Lung microvascular endothelial cell (primary cell): ENCODE measurements at places on chromosomes 7 and 10. TPM values are rescaled to one million over a fixed set of nuclear protein-coding genes. Genes with fewer than 3 reads are reported as not detected.

Gene STRIP2
- 1.8 and 2.6 TPM in 2 replicates for total RNA-seq

Gene PPP3CB
- 6.3 and 7.9 TPM in 2 replicates for total RNA-seq

Gene GRM3
- total RNA-seq, result not detected in 2 replicates

Gene BICC1
- total RNA-seq, result under 0.01 and 0.20 TPM in 2 replicates

Gene DOCK4
- total RNA-seq, result 57.1 and 58.6 TPM in 2 replicates

Gene EEPD1
- total RNA-seq, result 0.20 and 0.65 TPM in 2 replicates

Gene ATOH7
- total RNA-seq, result not detected in 2 replicates

Gene FAM25C
- not detected in 2 replicates for total RNA-seq

Gene LRRC18
- total RNA-seq, result not detected in 2 replicates

Gene PDGFA
- 46.2 and 94.8 TPM in 2 replicates for total RNA-seq

Gene CRPPA
- 1.2 and 1.3 TPM in 2 replicates for total RNA-seq

Gene TRRAP
- total RNA-seq, result 10.9 and 13.5 TPM in 2 replicates

Gene VWA2
- not detected in 2 replicates for total RNA-seq

DNA sequence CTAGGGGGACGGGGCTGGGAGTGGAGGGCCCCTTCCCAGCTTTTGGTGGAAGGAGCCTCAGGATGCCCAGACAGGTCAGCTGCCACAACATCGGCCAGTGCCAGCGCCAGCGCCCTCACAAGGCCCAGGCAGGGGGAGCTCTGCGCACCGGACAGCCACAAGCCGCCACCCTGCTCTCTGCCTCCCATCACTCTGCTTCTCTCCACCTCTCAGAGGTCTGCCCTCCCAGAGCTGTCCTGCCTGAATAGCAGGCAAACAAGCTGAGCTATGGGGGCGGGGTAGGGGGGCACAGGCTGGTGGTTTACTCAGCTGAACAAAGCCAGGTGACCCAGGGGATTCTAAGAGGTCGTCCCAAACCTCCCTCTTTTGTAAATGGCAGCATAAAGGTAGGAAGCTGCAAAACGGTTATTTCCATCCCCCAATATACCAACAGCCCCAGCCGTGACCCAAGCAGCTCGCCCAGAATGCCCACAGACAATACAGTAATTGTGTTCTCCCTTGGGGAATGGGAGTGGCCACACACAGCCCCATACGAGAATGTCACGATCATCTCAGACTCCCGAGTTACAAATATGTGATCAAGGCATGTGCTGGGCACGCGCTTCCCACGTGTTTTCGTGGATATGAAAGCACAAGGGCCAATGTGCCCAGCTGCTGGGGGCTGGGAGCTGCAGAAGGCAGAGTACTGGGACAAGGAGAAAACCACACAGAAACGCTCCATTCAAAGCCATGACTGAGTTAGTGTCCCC is 19.7 kb downstream of the FAM53B start:
- no peak for DNase-seq

DNA sequence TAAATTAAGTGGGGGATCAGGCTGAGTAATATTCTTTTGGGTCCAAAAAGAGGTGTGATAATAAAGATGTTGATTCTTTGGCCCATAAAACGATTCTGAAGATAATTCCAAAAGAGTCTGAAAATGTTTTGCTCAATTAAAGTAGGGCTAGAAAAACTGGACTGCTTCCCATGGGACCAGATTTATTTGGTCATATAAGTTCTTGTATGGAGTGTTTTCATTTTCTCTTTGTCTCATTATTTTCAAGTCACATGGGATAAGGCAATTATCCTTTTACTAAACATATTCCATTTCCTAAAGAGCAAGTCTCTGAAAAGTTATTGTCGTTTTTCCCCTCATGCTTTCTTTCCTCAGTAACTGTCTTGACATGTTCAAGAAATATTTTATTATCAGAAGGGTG is 41.5 kb downstream of the CDK6 start:
- no peak for DNase-seq

- no peak for DNase-seq
Observed at GRCh38 chr10:71324743-71325142, 5.7 kb downstream of the SLC29A3 start.

GRCh38 chr7:111215550-111215949 is 124.6 kb downstream of the LRRN3 start:
- DNase-seq, result no peak

- DNase-seq, result no peak
Observed at GRCh38 chr10:124293616-124294449, 124.9 kb downstream of the OAT start.

GRCh38 chr10:35353395-35353794 is 17.1 kb downstream of the CCNY start:
- DNase-seq, result no peak

DNA sequence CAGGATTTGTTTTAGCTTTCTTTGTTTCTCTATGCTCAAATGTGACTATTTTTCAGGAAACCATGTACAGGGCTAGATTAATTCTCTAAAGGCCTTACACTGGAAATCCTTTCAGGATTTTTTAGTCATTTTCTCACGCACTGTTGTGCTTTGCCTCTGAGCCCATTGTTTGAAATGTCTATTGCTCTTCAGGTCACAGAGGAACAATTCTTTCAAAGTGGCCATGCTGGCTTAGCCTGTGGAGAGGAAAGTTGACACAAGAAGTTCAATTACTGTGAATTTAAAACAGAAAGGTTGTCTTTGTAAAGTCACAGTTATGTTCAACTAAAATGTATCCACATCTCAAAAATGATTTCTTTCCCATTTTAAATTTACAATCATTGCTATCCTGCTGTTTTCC is 1071.7 kb upstream of the POT1 start:
- no peak for DNase-seq

- DNase-seq, result no peak
Observed at GRCh38 chr7:112459645-112460044, 9.4 kb downstream of the IFRD1 start.

- DNase-seq, result no peak
Observed at GRCh38 chr10:18328941-18329340, 188.7 kb downstream of the CACNB2 start.

- DNase-seq, result no peak
Observed at GRCh38 chr7:152974577-152974976, 215.0 kb downstream of the ACTR3B start.

DNA sequence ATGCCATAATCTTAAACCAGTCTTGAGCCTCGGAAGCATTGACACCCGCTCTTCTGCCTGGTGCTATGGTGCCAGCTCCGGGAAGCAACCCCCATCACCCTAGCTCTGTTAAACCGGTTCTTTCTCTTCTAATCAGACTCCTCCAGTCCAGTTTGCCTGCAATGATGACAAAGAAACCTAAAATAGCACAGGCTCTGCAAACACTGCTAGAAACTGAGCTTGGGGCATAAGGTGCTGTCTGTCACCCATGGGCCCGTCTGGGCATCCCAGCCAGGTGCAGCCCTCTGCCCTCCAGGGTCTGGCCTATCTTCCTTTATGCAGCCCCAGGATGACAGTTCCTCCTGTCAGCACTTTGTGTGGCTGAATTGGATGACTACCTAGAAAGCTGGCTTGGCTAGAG is 14.2 kb upstream of the CAMK2G start:
- no peak for DNase-seq

GRCh38 chr10:94016727-94017714 is 23.3 kb downstream of the PLCE1 start:
- no peak for DNase-seq

- no peak for DNase-seq
Observed at GRCh38 chr10:11081408-11081807, 63.7 kb downstream of the CELF2 start.

DNA sequence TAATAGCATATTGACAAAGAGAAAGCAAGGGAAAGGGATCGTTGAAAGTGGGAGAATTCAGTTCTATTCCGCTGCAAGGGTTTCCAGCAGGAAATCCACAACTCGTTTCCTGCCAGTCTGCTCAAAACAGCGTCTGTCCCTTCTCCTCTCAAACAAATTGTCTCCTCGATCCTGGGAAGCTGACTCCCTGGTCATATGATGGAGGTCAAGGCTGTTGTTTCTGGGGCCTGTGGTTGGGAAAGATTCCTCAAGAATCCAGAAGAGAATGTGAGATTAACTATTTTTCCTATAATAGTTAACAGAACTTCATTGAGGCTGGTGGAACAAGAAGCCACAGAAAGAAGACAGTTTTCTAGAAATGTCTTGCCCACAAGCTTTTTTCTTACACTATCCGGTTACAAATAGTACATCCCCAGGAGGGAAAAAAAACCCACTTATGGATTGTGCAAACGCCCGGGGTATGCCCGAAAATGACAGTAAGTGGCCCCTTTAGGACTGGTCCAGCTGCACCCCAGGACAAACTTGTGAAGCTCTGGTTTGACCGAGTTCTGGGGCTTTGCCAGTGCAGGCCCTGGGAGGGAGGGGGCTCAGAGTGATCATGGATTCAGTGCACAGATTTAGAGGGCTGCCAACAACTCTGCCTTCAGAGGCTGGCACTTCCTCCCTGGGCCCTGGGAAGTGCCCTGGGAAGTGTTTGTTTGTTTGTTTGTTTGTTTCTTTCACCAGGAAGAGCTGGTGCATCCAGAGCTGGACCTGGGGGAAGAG is 49.4 kb upstream of the CTBP2 start:
- DNase-seq, result peak; percentile 28

- peak; percentile 31 for DNase-seq
Observed at GRCh38 chr10:93198401-93199131, 124.9 kb downstream of the CYP26A1 start.

DNA sequence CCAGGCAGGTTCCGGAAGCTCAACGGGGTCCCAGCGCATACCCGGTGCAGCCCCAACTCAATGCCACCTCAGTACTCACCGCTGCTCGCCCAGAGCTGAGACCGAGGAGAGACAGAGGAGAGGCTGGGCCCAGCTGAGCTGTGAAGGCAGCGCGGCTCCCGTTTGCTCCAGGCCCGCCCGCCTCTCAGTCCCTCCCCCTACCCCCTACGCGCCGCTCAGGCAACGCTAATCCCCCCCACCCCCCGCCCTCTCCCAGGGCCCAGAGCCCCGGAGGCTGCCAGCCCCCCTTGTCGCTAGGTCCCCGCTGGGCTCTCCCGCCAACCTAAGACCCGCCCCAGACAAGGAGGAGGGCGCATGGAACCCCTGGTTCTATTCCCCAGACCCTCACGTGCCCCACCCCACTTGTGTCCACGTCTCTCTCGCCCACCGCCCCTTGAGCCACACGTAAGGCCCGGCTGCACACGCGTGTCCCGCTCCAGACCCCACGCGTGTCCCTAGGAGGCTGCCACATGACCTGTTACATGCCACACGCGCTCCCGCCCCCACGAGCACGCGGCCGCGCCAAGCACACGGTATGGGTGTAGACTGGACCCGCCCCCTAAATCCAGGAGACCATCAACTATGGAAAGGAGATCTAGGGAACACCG is at the start of gene PSD:
Gene PSD, minus strand, starts transcription at position 164 of the 647 bp plus-strand sequence. CDS start 1,747 bp downstream, outside the sequence.
- DNase-seq, result no peak

DNA sequence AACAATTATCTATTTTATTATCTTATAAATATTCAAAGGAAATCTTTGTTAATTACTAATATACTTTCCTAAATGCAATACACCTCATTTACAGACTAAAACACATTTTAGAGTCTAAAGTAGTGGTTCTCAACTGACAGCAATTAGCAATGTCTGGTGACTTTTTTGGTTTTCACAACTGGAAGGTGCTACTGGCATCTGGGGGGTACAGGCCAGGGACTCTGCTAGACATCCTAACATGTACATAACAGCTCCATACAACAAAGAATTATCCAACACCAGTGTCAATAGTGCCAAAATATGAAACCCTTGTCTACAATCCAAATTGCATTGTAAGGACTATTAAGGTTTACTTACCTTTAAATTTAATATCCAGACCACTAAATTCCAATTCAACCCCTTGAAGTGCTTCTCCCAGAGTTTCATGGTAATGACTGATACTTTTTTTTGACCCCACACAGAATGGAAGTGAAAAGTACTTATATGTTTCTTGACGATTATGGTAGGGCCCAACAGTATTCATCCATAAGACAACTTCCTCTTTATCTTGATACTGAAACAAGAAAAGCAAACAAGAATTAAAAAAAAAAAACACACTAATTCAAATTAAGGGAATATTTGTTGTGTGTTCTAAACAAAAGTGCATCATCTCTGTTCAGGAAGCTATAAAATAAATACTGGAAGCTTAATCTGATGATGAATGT is 10.4 kb downstream of the TM9SF3 start:
- no peak for DNase-seq

DNA sequence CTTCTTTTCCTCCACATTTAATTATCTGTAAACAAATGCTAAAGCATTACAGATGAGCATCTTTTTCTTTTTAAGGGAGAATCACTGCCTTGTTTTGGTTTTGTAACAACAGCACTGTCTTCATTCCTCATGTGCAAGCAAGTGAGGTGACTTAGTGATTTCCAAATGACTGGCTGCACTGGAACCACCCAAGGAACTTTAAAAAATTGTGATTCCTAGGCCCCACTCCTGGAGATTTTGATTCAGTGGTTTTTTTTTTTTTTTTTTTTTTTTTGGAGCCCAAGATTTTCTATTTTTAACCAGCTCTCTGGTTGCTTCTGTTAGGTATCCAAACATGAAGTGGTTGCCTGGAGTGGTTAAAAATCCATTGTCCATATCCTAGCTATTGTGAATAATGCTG is 176.2 kb downstream of the LRMDA start:
- no peak for DNase-seq

- DNase-seq, result no peak
Observed at GRCh38 chr7:80967917-80968297, 49.1 kb upstream of the SEMA3C start.

DNA sequence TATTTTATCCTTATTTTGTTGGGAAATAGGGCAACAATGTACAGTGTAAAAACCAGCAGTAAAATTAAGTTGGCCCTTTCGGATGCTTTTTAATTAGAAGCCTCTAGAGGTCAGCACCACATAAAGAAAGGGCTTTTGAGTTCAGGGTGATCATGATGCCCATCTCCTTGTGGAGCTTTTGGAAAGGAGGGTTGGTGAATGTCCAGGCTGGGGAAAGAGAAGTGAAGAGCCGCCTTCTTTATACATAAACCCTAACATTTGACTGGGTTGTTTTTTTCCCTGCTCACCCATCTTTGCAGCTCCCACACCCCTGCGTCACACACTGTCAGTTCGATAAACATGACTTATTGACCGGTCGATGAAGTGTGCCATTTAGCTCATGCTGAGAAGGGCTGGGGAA is 29.8 kb downstream of the MTURN start:
- peak; percentile 68 for DNase-seq

DNA sequence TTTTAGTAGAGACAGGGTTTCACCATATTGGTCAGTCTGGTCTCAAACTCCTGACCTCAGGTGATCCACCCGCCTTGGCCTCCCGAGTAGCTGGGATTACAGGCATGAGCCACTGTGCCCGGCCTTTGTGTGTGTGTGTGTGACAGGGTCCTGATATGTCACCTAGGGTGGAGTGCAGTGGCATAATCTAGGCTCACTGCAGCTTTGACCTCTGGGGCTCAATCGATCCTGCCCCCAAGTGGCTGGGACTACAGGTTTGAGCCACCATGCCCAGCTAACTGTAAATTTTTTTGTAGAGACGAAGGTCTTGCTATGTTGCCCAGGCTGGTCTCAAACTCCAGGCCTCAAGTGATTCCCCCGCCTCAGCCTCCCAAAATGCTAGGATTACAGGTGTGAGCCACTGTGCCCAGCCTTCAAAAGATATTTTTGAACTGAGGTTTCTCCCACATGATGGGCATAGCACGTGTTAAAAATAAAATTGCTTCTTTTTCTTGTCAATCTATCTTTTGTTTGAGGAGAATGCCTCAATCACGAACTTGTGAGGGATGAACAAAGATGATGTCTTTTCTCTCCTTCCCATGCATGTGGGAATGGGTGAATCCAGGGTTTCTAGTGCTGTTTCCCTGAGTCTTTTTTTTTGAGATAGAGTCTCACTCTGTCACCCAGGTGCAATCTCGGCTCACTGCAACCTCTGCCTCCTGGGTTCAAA is 30.8 kb upstream of the PSAP start:
- no peak for DNase-seq
